ENCODE measurements at places on chromosomes 2 and 18. TPM values are rescaled to one million over a fixed set of nuclear protein-coding genes. Genes with fewer than 3 reads are reported as not detected.

- DNase-seq: no peak
Measured at GRCh38 chr2:20728114-20728758, 61.3 kb downstream of the GDF7 start.

GRCh38 chr18:76328140-76328539 is 166.9 kb downstream of the ZNF516 start:
- DNase-seq: no peak

DNA sequence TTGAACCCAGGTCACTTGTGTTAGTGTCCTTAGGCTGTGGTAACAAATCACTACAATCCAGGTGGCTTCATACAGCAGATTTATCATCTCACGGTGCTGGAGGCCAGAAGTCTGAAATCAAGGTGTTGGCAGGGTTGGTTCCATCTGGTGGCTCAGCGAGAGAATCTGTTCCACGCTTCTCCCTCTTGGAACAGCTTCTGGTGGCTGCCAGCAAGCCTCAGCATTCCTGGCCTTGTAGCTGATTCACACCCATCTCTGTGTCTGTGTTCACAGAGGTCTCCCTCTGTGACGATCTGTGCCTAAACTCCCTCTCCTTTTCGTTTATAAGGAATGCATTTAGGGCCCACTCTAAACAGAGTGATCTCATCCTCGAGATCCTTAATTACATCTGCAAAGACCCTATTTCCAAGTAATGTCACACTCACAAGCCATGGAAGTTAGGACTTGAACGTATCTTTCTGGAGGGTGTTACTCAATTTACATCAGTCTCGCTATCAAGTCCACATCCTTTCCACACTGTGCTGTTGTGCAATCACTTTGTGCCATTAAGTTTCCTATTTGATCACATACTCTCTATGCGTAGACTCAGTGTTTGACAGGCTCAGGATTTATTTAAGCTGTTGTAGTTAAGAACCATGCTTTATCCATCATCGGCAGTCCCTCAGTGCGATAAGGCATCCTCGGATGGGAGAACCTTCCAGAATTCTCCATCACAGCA is 164.4 kb downstream of the SOCS6 start:
- DNase-seq: no peak

GRCh38 chr2:101188683-101189405 is 37.7 kb upstream of the TBC1D8 start:
- DNase-seq: no peak

DNA sequence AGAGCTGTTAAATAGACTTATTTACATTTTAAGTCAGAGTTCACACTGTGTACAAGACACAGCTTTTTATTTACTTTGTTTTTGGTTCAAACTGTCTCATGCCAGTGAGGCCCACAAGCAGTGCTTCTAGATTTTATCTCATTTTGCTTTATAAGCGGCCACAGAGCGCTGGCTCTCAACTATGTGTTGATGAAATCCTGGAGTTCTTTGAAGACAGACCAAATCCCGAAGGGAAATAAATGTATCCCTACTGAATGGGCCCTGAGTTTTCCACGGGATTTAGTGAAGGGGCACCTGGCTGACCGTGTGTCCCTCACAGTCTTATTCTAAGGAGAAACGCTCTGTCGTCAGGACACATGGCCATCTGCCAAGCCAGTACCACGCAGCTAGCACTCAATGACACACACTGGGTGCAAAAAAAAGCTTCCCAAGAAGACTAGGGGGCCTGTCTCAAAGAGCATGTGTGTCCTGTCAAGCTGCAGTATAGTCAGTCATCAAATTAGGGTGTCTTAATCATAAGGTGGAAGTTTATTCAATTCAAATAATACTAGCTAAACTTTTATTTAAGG is 23.4 kb downstream of the LYPD1 start:
- DNase-seq: no peak

GRCh38 chr2:233012301-233012971 is 620 bp downstream of the NGEF start:
- no peak for DNase-seq

GRCh38 chr2:132479155-132479554 is 62.5 kb downstream of the GPR39 start:
- no peak for DNase-seq

GRCh38 chr2:40914666-40915065 is 462.8 kb upstream of the SLC8A1 start:
- no peak for DNase-seq

- no peak for DNase-seq
Measured at GRCh38 chr2:88099798-88100488, 27.9 kb downstream of the FABP1 start.

DNA sequence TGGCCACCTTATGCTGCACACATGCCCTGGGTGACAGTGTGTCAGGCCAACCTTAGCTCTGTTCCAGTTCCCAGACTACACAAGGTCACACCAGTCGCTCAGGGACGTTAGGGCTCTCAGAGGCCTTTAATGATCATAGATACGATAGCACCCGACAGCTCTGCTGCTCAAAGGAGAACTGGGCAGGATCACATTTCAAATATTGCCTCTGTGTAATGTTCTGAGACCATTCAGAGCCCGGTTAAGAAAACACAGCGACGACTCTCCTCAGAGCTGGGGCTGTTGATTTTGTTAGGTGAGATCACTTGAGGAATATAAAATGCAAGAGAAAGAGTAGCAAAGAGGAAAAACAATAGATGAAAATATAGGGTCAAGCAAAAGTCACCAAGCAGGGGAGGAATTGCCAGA is 166.6 kb upstream of the TANK start:
- no peak for DNase-seq

DNA sequence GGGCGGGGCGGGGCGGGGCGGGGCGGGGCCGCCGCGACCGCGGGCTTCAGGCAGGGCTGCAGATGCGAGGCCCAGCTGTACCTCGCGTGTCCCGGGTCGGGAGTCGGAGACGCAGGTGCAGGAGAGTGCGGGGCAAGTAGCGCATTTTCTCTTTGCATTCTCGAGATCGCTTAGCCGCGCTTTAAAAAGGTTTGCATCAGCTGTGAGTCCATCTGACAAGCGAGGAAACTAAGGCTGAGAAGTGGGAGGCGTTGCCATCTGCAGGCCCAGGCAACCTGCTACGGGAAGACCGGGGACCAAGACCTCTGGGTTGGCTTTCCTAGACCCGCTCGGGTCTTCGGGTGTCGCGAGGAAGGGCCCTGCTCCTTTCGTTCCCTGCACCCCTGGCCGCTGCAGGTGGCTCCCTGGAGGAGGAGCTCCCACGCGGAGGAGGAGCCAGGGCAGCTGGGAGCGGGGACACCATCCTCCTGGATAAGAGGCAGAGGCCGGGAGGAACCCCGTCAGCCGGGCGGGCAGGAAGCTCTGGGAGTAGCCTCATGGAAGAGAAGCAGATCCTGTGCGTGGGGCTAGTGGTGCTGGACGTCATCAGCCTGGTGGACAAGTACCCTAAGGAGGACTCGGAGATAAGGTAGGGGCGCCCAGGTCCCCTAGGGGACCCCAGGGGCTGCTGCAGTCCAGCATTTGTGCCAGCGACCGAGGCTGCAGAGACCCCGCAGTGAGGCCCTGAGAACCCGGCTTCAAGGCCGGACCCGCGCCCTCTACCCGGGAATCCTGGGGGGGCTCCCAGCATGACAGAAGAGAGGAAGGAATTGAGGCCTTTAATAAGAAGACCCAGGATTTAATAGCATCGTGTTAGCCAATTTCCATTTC is at the start of gene KHK:
KHK (plus strand) TSS at position 49 of the 870 bp plus-strand sequence; CDS start at position 537, 488 bp downstream.
- DNase-seq: peak; percentile 70

GRCh38 chr2:86808315-86809161 is 17.8 kb upstream of the CD8A start:
- DNase-seq: peak; percentile 74

GRCh38 chr2:168033966-168034365 is 213.4 kb downstream of the STK39 start:
- no peak for DNase-seq

DNA sequence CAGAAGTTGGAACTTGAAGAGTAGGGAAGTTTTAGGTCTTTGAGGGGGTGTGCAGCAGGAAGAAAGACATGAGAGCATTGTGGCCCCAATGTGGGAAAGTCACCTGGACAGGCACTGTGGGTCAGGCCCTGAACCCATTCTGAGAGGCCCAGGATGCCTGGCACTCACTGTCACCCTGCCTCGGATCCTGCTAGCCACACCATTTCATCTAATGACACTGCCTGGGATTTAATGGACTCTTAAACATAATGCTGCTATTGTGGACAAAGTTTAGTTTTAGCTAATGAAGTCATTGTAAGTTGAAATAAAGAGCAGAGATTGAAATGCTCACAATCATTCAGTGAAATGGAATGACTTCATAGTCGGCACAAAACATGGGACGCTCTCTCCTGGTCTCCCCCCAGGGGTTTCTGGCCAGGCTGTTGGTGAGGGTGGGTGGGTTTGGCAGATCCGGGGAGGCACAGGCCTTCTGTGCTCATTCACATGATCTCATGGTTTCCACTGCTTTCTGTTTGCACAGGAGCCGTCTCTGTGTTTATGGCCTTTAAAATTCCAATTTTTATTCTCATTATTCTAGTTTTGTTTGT is 141.8 kb upstream of the KLHL29 start:
- no peak for DNase-seq

DNA sequence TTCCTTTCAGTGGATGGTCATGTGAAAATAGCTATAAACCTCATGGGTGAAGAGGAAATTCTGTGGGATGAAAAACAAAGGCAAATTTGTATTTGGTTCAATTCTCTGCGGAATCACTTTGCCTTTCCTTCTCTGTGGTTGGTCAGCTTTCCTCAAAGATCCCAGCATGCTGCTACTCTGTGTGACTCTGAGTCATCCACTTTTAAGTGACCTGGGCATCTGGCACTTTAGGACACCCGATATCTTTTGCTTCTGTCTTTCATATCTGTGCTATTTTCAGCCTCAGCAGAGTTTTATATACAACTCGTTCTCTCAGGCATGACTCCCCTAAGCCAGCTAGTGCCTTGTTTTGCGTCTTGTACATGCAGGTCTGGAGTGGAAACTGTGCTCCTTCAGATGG is 217.0 kb upstream of the PIEZO2 start:
- DNase-seq: no peak

GRCh38 chr2:45331410-45331786 is 279.7 kb downstream of the SRBD1 start:
- DNase-seq: no peak

- DNase-seq: peak; percentile 21
Measured at GRCh38 chr2:237896956-237897355, 37.5 kb downstream of the RAMP1 start.

GRCh38 chr2:109517118-109517889 is 96.5 kb downstream of the SEPTIN10 start:
- DNase-seq: no peak

DNA sequence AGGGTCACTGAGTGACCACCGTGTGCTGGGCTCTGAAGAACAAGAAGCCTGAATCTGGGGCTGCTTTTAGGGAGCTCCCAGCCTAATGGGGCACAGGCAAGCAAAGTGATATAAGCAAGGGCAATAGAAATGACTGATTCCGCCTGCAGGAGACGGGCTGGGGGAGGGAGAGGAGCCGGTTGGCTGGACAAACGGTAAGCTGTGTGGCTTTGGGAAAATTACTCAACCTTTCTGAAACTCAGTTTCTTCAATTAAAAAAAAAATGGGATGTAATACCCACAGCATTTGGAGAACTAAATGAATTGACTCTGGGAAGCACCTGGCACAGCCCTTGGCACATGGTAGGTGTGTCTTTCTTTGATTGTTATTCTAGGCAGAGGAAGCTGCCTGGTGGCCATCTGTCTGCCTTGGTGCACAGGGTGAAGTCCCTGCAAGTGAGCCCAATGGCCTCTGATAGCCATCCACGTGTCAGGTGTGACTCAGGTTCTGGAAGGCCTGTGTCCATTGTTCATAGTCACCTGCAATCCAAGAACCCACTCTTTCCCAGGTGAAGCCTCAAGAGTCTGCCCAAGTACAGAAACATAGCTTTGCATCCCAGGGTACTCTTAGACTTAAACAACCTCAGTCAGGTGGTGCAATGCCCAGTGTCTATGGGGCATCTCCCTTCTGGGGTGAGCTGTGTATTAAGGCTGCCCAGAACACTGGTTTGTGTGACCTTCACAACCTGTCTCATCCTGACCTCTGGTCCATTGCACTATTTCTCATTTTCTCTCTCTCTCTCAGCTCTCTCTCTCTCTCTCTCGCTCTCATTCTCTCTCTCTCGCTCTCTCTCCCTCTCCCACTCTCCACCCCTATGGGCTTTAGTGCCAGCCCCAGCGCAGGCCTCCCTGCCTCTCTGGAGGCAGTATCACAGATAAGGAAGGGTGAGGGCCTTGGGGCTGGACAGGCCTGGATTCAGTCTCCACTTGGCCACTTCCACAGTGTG is 30.0 kb upstream of the NTSR2 start:
- DNase-seq: no peak

DNA sequence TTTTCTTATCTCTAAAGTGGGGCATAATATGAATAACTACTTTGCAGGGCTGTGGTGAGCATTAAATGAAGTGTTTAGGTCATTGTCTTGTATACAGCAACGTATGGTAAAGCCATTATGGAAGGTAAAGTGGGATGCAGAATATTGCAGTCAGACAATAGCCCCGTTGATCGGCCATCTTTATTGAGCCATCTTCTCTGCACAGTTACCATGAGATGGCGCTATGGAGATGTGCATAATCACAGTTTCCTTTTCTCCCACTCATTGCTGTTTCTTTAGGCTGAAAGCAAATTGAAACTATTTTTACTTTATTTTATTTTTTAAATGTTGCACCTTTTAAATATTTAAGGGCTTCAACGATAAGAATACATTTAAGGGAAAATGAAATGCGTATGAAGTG is 108.9 kb downstream of the THSD7B start:
- DNase-seq: no peak

GRCh38 chr2:127041259-127041970 is 65.5 kb downstream of the BIN1 start:
- DNase-seq: no peak

DNA sequence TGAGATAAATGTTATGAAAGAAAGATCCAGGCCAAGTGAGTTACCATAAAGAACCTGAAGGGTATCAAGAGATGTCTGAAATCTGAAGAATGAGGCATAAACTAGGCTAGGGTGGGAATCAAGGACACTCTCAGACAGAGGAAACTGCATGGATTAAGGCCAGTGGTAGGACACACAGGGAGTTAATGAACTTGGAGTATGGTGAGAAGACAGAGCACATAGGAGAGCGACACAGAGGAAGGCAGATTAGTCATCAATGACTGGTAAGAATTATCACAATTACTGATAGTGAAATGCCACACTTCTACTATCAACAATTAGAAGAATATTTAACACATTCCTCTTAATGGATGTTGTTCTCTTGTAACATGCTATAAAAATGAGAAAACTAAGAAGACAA is 76.9 kb downstream of the TTC21B start:
- DNase-seq: no peak

- DNase-seq: no peak
Measured at GRCh38 chr2:18777250-18777812, 188.0 kb upstream of the NT5C1B start.

- no peak for DNase-seq
Measured at GRCh38 chr2:38178556-38179419, 102.8 kb upstream of the CYP1B1 start.

TOGARAM2 gene
- 1.1 TPM for total RNA-seq

RAD51AP2 gene
- total RNA-seq: 0.10 TPM

GKN2 gene
- total RNA-seq: not detected

CYP1B1 gene
- 12.5 TPM for total RNA-seq

KCNS3 gene
- 1.2 TPM for total RNA-seq

RGPD4 gene
- not detected for total RNA-seq

RELCH gene
- 21.5 TPM for total RNA-seq

VAMP8 gene
- 5.9 TPM for total RNA-seq

LHCGR gene
- total RNA-seq: 0.86 TPM

TTL gene
- total RNA-seq: 20.2 TPM

PPIL3 gene
- total RNA-seq: 33.5 TPM

HOXD13 gene
- not detected for total RNA-seq

BCL11A gene
- total RNA-seq: 5.7 TPM

VAMP5 gene
- total RNA-seq: 59.1 TPM

KLF11 gene
- total RNA-seq: 21.6 TPM

TNFRSF11A gene
- 1.5 TPM for total RNA-seq

LBX2 gene
- total RNA-seq: not detected

HOXD9 gene
- 12.8 TPM for total RNA-seq

SPATA3 gene
- not detected for total RNA-seq

Measured in ovary (tissue), 10 donors.